CD4-positive, CD25-positive, alpha-beta regulatory T cell (primary cell): ENCODE measurements at places on chromosomes 16 and 17. TPM values are rescaled to one million over a fixed set of nuclear protein-coding genes. Genes with fewer than 3 reads are reported as not detected.
A peak's percentile ranks its signal among the peaks of the same experiment; 100 is the strongest.

Gene GRAPL
- 37.1 TPM for total RNA-seq

Gene NXN
- total RNA-seq, result 0.49 TPM

Gene SPNS2
- total RNA-seq, result 0.94 TPM

Gene GRAP
- total RNA-seq, result 34.5 TPM

Gene CARD14
- not detected for total RNA-seq

Gene COPS3
- total RNA-seq, result 92.1 TPM

Gene DDX52
- total RNA-seq, result 33.3 TPM

Gene NR1D1
- total RNA-seq, result 29.5 TPM

Gene SGCA
- total RNA-seq, result not detected

DNA sequence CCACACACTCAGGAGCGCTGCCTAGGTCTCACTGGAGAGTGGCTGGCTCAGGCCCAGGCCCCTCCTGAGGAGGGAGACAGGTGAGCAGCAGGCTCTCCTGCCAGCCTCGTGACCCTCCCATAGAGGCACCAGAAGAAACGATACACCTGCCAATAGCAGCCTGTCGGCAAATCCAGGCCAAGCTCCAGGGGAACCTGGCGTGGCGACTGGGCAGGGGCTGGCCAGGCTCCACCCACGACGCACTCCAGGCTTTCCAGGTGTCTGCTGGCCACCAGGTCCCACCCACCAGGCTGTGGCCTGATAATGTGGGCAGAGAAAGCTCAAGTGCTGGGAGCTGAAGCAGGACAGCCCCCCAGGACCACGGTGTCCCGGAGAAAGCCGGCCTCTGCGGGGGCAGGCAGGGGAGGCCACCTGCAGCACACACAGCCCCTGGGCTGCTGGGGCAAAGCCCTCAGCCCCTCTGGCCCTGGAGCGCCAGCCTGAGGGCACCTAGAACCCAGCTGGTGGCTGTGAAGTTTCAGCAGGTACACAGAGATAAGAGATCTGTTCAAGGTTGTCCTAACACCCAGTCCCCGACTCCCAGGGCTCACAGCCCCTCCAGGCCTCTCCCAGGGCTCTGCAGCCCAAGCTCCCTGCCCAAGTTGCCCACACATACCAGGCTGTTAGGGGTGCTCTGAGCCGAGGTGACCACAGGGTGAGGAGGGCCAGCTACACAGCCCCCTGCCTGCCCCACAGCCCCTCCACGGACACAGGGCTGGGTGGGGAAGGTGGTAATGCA is 2.4 kb downstream of the PGAP6 start:
- no peak for DNase-seq

GRCh38 chr17:75897160-75898019 is 639 bp upstream of the TRIM65 start:
- DNase-seq, result no peak

DNA sequence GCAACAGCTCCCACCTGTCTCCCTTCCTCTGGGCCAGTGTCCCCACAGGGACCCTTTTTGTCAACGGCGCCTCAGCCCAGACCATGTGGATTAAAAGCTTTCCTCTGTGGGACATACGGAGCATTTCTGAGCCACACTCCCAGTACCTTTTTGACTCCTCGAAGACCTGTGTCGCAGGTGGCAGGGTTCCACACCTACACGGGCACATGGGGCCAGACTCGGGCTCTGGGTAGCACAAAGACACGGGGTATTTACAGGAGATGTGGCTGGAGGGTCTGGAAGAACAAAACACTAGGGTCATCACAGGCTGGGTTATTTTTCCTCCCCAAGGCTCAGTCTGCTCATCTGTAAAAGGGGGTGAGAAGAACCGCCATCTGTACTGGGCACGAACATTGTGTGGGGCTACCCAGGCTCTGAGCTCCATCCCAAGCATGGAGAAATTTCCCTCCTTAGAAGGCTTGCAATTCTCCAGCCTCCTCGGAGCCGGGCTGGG is 32.5 kb upstream of the SNN start:
- no peak for DNase-seq

DNA sequence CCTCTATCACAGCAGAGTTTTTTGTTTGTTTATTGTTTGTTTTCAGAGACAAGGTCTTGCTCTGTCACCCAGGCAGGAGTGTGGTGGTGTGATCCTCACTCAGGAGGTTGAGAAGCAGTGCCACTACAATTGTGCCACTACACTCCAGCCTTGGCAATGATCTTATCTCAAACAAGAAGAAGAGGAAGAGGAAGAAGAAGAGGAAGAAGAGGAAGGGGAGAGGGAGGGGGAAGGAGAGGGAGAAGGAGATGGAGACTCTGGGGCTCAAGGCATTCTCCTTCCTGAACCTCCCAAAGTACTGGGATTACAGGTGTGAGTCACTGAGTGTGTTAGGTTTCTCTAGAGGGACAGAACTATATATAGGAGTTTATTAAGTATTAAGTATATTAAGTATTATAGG is 17.1 kb upstream of the C17orf58 start:
- no peak for DNase-seq

- no peak for DNase-seq
These were observed 16.2 kb upstream of the KIFC3 start for GRCh38 chr16:57818377-57819064.

GRCh38 chr16:55083052-55083451 is 152.4 kb downstream of the IRX5 start:
- DNase-seq, result no peak

GRCh38 chr16:46720619-46721018 is 27.5 kb downstream of the MYLK3 start:
- DNase-seq, result no peak

DNA sequence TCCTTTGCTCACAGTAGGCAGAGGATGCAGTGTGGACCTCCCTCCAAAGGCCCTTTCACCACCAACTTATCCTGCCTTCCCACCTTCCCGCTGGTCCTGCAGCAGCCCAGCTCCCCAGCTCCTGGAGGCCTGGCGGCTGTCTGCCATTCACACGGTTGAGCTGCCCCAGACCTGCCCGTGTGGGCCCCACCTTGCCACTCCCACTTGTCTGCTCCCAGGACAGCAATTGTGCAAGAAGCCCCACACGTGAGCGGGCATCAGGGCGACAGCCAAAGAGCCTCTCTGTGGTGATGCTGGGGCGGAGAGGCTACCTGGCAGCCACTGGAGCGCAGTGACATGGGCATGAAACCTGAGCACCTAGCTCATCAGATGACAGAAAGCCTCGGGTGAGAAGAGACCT is 248.6 kb upstream of the MAF start:
- DNase-seq, result no peak

DNA sequence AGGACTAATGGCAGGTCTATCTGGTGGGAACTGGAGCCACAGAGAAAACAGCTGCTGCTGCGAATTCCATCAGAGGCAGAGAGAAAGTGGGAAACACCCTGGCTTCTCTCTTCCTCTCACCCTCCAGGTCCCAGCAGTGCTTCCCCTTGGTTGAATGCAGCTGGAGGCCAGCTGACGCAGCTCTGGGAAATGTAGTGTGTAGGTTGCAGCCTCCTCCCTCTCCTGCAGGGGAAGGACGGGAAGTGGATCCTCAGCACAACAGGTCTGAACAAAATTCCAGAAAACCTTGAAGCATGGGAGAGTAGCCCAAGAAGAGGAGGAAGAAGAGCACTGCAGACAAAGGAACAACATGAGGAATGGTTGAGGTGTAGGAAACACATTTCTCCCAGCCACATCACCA is 67.8 kb upstream of the MMP2 start:
- DNase-seq, result no peak

DNA sequence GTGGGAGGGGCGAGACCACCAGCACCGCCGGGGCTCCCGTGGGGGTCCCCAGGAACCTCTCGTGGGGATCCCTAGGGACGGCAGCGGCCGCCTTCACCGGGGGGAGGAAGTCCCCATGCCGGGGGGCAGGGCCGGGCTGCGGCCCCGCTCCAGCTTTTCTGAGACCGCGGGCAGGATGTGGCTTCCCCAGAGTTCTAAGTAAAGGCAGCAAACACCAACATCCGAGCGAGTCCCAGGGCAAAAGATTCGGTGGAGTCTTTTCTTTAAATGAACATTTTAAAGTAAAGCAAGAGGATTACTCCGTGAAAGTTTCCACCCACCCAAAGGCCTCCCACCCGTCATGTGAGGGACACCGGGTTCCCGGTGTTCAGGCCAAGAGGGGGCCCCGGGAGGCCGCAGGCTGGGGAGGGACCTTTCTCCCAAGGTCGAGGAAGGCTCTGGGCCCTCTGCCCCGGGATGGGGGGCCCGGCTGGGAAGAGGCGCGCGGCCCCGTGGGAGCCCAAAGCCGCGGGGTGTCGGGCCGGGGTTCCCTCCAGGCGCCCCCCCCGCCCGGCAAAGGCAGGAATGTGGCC is 137.2 kb upstream of the RPH3AL start:
- peak; percentile 30 for DNase-seq

DNA sequence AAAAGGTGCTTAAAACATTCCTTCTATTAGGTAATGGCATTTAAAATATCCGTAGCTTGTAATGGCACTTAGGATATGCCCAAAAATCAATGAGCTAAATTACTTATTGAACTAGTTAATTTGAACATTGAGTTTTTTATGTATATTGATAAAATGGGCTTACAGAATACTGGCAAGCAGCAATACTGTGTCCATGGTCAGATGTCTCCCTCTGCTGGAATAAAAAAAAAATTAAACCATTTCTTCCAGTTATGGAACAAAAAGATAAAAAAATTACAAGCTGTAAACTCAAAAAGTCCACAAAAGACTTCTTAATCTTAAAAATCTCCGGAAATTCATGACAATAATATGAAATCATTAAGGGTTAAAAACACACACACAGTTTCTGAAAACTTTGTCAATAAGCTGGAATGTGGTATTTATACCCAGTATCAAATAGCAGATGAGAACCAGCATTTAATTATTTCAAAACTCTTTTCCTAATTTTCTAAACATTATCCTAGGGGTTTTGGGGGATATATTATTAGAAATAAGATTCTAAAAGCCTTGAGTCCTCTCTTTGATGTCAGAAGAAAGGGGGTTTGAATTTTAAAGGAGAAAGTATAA is 21.5 kb upstream of the PSMD7 start:
- DNase-seq, result no peak

DNA sequence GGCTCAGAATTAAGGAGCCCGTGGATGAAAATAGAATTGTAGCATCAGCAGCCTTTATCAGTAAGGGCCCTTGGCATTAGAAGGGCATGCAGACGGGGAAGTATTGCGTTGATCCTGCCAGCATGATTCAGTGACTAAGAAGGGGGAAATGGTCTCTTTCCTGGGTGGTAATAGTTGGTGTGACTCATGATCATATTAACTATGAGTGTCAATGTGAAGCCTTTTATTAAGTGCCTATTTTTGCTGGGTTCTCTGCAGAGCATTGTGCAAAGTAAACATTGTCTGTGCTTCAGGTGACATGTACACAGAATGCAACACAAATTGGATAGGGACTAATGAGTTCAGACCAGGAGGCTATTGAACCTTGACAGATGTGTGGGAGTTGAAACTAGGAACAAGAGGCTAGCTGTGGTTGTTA is 24.5 kb downstream of the RCVRN start:
- DNase-seq, result no peak

GRCh38 chr17:66966704-66967418 is 2.4 kb downstream of the CACNG4 start:
- DNase-seq, result no peak

GRCh38 chr16:11596572-11597226 is 10.0 kb upstream of the LITAF start:
- no peak for DNase-seq

DNA sequence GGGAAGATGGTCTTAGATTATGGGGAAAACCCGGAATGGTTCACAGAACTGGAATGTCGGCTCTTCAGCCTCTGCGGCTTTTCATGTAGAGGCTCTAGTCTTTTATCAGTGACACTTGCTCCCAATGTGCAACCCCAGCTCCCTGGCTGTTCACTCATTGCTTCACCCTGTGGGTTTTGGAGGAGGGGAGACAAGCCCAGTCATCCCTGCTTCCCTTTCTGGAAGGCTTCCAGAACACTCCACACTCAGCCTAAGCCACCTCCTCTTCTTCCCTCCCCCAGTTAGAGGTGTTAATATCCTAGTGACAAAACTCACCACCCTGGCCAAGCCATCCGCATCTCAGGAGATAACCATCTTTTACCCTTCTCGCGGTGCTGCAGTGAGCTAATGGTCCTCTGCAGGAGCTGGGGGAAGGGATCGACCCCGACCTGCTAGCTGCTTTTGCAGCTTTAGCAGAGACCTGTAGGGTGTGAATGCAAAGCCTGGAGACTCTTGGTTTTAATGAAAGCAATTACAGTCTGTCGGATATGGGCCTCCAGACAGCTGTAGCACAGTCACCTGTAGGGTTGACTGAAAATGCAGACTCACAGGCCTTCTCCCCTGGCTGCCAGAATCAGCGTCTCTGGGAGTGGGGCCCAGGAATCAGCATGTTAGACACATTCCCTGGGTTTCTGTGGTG is 24.3 kb upstream of the LASP1NB start:
- no peak for DNase-seq

DNA sequence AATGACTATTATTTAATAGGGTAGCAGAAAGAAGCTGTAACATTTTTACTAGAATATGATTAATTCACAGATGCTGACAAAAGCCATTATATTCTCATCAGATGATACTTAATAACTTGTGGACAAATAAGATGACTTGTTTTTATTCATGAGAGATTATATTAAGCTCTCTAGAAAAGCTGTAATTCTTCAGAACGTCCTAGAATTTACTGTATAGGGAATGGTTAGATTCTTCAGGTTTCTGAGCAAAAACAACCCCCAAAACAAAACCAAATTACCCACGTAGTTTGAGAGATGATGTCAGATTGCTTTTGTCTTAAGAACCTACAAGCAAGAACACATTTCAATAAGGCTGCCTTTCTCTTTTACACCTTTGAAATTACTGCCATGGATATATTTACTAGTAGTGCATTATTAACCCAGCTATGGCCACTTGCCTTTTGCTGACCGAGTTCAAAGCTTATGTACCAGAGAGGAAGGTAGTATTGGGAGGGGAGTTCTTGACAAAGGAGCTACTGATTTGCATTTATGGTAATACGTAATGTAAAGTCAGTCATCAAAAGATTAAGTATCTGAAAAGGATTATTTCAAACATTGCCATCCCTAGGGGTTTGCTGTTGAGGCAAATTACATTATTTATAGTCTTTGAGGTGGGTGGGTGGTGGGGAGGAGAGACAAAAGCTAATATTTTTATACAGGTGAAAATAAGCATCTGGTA is 51.7 kb downstream of the NLK start:
- DNase-seq, result no peak

DNA sequence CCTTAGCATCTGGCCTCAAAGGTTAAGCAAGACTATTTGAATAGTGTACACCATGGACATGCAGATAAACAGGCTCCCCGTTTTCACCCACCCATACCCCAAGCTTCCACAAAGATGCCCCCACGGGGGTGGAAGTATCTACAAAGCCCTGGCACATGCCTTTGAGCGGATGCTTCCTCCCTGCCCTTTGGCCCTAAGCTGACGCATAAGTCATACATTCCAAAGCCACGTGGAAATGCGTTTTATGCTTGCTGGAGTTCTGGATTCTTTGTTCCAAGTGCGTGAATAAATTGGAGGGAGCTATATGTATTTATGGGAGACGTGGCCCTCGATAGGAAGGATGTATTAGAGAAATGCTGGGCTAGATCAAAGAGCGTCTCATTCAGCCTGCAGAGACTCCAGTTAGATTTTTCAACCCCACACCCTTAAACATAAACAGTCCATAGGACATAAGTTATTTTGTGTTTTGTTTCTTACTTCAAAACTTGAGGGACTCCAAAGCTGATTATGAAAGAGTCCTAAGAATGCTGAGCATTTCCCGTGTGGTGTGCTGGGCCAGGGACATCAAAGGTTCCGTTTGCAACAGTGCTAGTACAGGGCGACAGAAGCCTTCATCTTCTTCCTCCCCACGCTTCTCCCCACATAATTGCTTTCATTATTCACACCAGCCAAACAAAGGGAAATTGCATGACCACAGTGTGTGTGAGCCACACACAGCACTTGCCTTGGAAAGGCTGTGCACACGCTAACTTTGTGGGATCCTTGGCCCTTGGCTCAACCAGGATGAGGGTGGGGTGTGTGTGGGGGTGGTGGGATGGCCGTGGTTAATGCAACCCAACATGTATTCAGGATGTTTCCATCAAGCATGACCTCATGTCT is 73.6 kb downstream of the WIPI1 start:
- no peak for DNase-seq
